ENCODE measurements at places on chromosomes 5 and 9. TPM values are rescaled to one million over a fixed set of nuclear protein-coding genes. Genes with fewer than 3 reads are reported as not detected.

DNA sequence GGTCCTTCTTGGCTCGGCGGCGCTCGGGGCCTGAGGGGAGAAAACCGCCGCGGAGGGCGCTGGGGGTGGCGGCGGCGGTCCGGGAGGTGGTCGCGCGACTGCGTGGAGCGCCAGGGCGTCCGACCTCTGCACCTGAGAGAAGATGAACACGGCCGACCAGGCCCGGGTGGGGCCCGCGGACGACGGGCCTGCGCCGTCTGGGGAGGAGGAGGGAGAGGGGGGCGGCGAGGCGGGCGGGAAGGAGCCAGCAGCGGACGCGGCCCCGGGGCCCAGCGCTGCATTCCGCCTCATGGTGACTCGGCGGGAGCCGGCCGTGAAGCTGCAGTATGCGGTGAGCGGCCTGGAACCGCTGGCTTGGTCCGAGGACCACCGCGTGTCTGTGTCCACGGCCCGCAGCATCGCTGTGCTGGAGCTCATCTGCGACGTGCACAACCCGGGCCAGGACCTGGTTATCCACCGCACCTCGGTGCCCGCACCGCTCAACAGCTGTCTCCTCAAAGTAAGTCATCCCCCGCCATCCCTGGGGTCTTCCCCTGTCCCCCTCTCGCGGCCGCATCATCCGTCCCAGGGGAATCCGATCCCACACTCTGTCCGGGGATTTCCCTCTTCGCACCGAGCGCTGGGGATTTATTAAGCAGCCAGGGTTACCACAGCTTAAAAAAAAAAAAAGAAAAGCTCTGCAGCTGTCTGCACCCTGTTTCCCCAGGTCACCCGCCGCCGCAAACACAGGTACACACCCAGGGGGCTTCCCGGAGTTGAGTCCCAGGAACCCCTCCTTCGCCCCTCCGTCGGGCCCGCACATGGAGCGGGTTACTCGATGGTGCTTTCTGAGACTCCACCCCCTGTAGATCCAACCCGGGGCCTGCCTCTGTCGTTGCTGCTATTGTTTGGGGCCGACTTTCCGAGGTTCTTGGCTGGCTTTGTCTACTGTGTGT lies at the start of gene GTF3C4:
Gene GTF3C4 (plus strand): TSS at position 8 of the 935 bp plus-strand sequence. CDS start 135 bp downstream, at position 143.
- peaks cover 34% of the 10 kb centered on the region for H3K4me1 ChIP-seq
- no peaks in the 10 kb centered on the region for H3K27me3 ChIP-seq
- H3K4me3 ChIP-seq = peak within 1 kb of the TSS; percentile 93

GRCh38 chr5:76475936-76476335 lies 72.9 kb downstream of the IQGAP2 start:
- no peaks in the 10 kb centered on the region for H3K36me3 ChIP-seq
- no peak overlapping the region for H3K4me3 ChIP-seq
- no peaks in the 10 kb centered on the region for H3K4me1 ChIP-seq
- DNase-seq = no peak

DNA sequence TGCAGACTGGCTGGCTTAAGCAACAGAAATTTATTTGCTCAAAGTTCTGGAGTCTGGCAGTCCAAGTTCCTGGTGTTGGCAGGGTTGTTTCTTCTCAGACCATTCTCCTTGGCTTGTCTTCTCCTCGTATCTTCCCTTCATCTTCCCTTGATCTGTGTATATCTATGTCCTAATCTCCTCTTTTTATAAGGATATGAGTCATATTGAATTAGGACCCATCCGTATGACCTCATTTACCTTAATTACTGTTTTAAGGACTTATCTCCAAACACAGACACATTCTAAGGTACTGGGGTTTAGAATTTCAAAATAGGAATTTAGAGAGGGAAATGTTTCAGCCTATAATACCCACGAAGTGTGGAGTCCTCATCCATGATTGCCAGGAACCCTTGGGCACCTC lies 13.1 kb upstream of the LPAR1 start:
- no peaks in the 10 kb centered on the region for H3K36me3 ChIP-seq
- no peak for DNase-seq
- H3K27ac ChIP-seq = no peak overlapping the region
- no peak overlapping the region for H3K4me3 ChIP-seq

GRCh38 chr9:93644397-93645088 lies 68.2 kb downstream of the PHF2 start:
- no peak overlapping the region for H3K4me3 ChIP-seq
- H3K36me3 ChIP-seq = peaks cover 40% of the 10 kb centered on the region
- DNase-seq = no peak

DNA sequence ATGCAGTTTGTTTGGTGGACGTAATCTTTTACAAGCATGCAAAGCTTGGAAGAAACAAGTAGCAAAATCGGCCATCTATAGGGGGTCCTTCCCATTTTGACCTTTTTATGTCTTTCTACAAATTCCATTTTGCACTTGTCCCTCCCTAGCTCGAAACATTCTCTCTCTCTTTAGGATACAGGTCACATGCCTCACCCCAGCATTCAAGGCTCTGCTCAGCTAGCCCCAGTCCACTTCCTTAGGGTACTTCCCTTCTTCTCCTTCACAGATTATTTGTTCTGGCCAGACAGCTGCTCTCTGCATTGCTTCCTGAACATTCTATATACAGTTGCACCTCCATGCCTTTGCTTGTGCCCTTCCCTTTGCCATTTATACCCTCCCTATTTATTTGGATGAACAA lies 31.7 kb upstream of the TRIM14 start:
- H3K4me3 ChIP-seq = no peak overlapping the region
- no peak overlapping the region for H3K27ac ChIP-seq
- DNase-seq = no peak
- no peaks in the 10 kb centered on the region for H3K27me3 ChIP-seq

DNA sequence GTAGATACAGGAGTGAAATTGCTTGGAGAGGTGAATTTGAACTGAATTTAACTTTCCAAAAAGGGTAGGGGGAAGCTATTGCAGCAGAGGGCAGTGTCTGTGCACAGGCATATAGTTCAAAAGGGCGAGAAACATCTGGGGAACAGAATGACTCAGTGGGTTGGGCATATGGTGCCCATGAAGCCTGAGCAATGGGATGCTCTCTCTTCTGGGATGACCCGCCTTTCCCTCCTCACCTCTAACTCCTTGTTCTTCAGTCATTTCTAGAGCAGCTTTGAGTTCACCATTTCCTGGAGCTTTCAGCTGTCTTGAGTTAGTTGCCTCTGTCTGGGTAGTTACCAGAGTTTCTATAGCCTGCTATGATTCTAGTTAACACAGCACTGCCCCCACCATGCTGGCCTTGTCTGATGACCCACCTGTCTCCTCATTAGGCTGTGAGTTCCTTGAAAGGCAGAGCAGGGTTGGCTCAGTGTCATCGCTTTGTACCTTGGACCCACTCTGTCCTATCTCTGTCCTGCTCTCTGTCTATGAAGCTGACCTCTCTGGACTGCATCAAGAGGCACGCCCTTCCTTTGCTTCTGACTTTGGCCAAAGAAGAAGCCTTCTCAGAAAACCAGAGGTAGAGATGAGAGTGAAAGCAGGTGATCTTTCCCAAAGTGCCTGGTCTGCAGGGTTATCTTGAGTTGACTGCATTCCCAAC lies 299.6 kb upstream of the KLF4 start:
- no peaks in the 10 kb centered on the region for H3K27me3 ChIP-seq
- H3K27ac ChIP-seq = no peak overlapping the region
- no peaks in the 10 kb centered on the region for H3K36me3 ChIP-seq
- H3K4me3 ChIP-seq = no peak overlapping the region
- DNase-seq = no peak

- DNase-seq = no peak
- H3K36me3 ChIP-seq = no peaks in the 10 kb centered on the region
- H3K27ac ChIP-seq = no peak overlapping the region
- H3K27me3 ChIP-seq = no peaks in the 10 kb centered on the region
- H3K4me3 ChIP-seq = no peak overlapping the region
Measured at GRCh38 chr9:100430286-100430940, 3.5 kb downstream of the MSANTD3 start.

- H3K36me3 ChIP-seq = no peaks in the 10 kb centered on the region
- H3K4me3 ChIP-seq = no peak within 1 kb of the TSS
- H3K4me1 ChIP-seq = no peaks in the 10 kb centered on the region
- H3K27me3 ChIP-seq = no peaks in the 10 kb centered on the region
- no peak within 1 kb of the TSS for H3K27ac ChIP-seq
- no peak for DNase-seq
Measured at GRCh38 chr5:162067655-162068411, at the start of gene GABRG2. Gene GABRG2 (plus strand): TSS chr5:162067773. CDS start chr5:162068000, 227 bp downstream.

DNA sequence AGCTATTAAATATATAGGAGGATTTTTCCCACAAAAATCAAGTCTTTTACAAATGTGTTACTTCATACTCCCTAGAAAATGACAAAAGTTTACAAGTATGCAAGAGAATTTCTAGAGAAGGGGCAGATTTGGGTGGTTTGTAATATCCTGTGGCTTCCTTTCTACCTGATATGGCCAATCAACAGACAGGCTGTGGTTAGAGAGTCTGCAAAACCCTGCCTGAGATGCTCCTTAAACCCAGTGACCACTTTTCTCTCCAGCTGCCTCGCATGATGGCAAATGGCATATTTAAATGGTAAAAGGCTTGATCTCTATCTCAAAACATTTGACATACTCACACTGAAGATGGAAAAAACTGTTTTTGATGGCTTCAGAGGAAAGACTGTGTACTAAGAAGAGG lies 550.1 kb upstream of the ZNF462 start:
- no peak overlapping the region for H3K27ac ChIP-seq
- DNase-seq = no peak

DNA sequence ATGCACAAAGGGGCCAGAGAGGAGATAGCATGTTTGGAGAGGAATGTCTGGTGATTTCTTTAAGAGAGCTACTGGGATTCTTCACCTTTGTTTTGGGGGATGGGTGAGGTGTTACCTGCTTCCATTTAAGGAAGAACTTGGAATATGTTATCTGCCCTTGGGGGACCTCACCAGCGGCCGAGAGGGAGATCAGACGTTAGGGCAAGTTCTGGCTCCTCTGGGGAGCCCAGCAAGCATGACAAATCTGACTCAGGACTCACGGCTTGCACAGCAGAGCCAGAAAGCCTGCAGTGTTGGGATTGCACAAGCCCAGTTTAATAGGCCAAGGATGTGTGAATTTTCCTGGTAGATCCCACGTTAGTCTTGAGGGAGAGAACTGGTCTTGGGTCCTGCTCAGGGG lies 40.3 kb downstream of the SLC28A3 start:
- no peaks in the 10 kb centered on the region for H3K36me3 ChIP-seq
- H3K4me3 ChIP-seq = no peak overlapping the region
- H3K27me3 ChIP-seq = no peaks in the 10 kb centered on the region
- no peaks in the 10 kb centered on the region for H3K4me1 ChIP-seq

GRCh38 chr5:159187719-159188118 lies 21.6 kb downstream of the RNF145 start:
- no peaks in the 10 kb centered on the region for H3K27me3 ChIP-seq
- H3K27ac ChIP-seq = no peak overlapping the region
- no peak for DNase-seq
- no peaks in the 10 kb centered on the region for H3K4me1 ChIP-seq
- peaks cover 14% of the 10 kb centered on the region for H3K36me3 ChIP-seq
- no peak overlapping the region for H3K4me3 ChIP-seq

DNA sequence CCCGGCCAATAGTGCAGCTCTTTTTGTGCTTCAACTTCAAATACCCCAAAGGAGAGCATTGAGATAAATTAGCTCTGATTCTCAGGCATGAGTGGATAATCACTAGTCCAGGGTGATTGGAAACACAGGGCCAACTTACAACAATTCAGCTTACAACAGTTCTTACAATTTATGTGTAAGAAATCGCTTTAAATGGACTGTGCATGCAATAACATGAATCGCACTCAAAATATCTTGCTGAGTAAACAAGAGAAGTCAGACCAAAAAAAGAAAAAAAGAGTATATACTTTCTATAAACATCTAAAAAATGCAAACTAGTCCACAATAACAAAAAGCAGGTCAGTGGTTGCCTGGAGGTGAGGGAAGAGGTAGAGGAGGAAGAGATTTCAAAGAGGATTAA lies 150.6 kb upstream of the EDIL3 start:
- no peaks in the 10 kb centered on the region for H3K4me1 ChIP-seq
- H3K36me3 ChIP-seq = no peaks in the 10 kb centered on the region
- no peak overlapping the region for H3K4me3 ChIP-seq
- no peak for DNase-seq
- H3K27me3 ChIP-seq = no peaks in the 10 kb centered on the region
- H3K27ac ChIP-seq = no peak overlapping the region

GRCh38 chr9:132769906-132770769 lies 99.9 kb downstream of the GTF3C4 start:
- H3K4me1 ChIP-seq = peaks cover 8% of the 10 kb centered on the region
- peak overlapping the region; percentile 70 for H3K27ac ChIP-seq
- peak; percentile 78 for DNase-seq

DNA sequence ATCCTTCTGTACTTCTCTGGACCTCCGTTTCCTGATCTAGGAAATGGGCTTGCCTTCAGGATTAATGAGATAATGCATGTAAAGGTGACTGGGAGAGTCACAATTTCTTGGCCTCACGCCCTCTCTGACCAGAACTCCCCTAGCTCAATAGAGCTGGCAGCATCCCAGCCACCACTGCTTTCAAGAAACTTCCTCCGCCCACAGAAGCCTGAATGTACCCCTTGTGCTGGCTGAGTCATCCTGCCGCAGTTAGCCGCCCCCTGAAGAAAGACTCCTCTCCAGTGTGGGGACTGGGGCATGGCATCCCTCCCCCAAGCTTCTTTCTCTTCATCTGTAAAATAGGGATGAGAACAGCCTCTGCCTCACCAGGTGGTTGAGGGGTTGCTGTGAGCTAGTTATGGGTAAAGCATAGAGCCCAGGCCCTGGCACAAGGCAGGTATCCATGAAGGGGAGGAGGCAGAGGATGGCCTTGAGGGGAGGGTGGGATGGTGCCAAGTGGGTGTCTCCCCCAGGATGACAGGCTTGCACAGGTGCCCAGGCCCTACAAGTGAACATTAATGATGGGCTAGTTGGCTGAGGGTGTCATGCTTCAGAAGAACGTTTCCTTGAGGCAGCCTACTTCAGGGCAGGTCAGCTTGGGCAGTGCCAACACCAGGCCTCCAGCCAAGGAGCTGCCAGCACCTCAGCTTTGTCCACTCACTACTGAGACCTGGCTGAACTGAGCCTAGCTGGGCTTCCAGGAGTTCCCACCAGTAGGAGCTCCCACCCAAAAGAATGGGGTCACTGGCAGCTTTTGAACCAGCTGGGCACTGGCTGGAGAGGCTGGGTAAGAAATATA lies 3.4 kb downstream of the PDLIM4 start:
- H3K4me1 ChIP-seq = no peaks in the 10 kb centered on the region
- H3K27me3 ChIP-seq = no peaks in the 10 kb centered on the region
- H3K4me3 ChIP-seq = no peak overlapping the region
- peaks cover 3% of the 10 kb centered on the region for H3K36me3 ChIP-seq
- peak; percentile 76 for DNase-seq

GRCh38 chr9:14307989-14308852 lies 5.7 kb downstream of the NFIB start:
- H3K4me3 ChIP-seq = peak overlapping the region; percentile 85
- no peaks in the 10 kb centered on the region for H3K27me3 ChIP-seq

The RLN1 gene
- total RNA-seq = not detected

The MAST4 gene
- total RNA-seq = 60.6 TPM

The MARCOL gene
- total RNA-seq = not detected

The AGXT2 gene
- total RNA-seq = not detected

The CXCL14 gene
- total RNA-seq = 0.33 TPM

The FOXD4L5 gene
- total RNA-seq = not detected

The SPEF2 gene
- total RNA-seq = 2.0 TPM

The FAM163B gene
- total RNA-seq = not detected

All from right atrium auricular region (tissue), 2 donors.